ENCODE measurements at places on chromosomes 7 and 10.

GRCh38 chr7:67690700-67691099, 694.1 kb downstream of the TYW1 start:
- DNase-seq = no peak

DNA sequence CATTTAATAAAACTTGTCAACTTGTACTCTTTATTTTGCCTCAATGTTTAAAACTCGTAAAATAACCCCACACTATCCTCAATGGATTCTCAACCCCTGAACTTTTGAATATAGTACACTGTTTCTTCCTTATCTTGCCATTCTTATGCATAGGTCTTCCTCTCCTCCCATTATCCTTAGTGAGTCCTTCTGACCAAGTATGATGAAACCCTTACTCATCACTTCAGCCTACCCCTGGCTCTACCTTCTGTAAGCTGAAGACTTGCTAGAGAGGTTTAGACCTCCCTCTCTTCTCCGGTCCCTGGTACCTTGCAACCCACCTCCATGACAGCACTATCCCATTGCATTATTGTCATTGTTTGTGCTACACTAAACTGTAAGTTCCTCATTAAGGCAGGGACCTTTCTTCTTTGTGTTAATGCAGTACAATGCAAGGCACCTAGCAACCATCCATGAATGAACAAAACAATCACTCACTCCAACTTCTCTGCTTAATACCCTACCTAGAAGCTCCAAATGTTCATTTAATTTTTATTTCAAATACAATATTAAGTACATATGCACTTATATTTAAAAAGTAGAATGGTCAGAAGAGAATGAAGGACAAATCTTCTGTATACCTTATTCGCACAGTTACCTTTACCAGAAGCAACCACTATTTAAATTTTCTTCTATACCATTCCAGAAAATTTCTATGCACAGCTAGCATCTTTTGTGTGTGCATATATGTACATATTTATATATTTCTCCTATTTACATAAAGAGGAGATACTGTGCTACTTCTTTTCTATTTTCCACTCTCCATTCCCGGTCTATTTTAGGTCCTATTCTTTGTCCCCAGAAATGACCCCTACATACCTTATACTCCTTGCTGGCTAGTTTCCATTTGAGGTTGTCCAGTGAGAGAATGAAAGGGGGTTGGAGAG, 77.5 kb downstream of the SLC16A9 start:
- no peak for DNase-seq

- no peak for DNase-seq
Observed at GRCh38 chr10:91864744-91865143, 44.5 kb downstream of the FGFBP3 start.

DNA sequence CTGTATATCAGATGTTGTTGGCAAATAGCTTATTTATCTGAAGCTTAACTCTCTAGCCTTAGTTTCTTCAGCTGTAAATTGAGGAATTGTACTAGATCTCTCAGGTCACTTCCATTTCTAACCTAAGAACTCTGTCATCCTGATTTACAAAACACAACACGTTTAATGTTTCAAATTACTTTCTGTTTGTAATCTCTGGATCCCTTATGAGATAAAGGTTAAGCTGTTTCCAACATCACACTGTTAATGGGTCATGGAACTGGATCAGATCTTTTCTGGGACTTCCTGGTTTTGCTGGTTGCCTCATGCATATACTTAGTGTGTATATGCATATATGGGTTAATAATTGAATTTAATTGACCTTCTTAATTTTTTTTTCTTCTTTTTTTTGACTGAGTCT, 9.9 kb downstream of the SAMD8 start:
- no peak for DNase-seq

DNA sequence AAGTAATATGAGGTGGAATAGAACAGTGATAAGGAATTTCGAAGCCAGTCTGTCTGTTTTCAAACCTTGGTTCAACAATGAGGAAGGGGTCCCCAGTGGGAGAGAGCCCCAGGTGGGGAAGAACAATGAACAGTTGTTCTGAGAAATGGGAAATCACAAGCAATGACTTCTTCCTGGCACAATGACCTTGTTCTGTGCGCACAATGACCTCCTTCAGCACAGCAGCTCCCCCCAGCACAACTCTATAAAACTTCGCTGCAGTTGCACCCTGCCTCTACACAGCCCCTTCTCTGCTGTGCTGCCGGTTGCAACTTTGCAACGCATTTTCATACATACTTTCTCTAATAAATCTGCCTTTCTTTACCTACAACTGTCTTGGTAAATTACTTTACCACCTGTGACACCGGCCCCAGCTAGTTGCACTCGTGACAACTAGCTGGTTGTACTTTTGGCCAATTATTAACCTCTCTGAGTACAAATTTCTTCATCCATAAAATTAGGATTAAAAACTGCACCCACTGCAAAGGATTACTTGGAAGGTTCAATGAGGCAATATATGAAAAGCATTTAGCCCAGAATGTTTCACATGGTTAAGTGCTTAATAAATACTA, 40.5 kb downstream of the ASB4 start:
- DNase-seq = no peak

GRCh38 chr10:34420795-34421194, 394.3 kb downstream of the PARD3 start:
- no peak for DNase-seq

- no peak for DNase-seq
Observed at GRCh38 chr10:123720536-123720935, 54.4 kb downstream of the GPR26 start.

GRCh38 chr7:67542916-67543315, 546.3 kb downstream of the TYW1 start:
- no peak for DNase-seq

- DNase-seq = no peak
Observed at GRCh38 chr7:22138886-22139285, 193.2 kb upstream of the CDCA7L start.

GRCh38 chr7:139494835-139495579, 11.5 kb upstream of the KLRG2 start:
- DNase-seq = no peak

DNA sequence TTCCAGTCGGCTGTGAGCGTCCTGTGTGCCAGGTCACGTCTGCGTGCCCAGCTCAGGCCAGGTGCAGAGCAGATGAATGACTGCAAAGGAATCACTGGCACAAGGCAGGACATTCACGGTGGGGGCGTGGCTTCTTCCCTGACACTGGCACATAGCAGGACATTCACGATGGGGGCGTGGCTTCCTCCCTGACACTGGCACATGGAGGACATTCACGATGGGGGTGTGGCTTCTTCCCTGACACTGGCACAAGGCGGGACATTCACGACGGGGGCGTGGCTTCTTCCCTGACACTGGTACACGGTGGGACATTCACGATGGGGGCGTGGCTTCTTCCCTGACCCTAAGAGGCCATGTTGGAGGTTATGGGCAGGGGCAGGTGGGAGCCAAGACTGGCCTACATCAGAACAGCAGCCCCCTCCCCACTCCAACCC, 64.3 kb downstream of the MYL10 start:
- DNase-seq = no peak

DNA sequence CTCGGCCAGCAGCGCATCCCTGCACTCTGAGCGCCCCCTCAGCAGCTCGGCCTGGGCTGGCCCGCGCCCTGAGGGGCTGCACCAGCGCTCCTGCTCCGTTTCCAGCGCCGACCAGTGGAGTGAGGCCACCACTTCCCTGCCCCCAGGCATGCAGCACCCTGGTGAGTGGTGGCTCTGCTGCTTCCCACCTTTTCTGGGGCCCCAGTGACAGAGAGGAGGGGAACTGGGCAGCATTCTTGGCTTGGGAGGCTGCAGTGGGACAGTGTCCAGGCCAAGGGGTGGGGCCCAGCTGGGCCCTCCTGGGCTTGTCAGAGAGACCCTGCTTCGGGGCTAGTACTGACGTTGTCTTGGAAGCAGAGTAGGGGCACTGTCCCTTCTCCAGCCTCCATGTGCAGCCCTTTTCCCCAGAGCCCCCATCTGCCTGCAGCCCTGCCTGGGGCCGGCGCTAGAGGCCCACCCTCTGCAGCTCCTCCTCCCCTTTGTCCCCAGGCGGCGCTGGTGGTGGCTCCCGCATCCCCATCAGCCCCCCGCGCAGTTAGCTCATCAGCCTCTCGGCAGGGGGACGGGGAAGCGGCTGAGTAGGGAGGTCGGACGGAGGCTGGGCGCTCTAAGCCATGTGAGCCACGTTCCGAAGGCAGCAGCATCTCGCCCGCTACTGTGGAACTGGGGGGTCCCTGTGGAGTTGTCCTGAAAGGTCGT, 29.2 kb downstream of the GBX1 start:
- DNase-seq = no peak

- no peak for DNase-seq
Observed at GRCh38 chr10:119278126-119278709, 70.8 kb downstream of the GRK5 start.

DNA sequence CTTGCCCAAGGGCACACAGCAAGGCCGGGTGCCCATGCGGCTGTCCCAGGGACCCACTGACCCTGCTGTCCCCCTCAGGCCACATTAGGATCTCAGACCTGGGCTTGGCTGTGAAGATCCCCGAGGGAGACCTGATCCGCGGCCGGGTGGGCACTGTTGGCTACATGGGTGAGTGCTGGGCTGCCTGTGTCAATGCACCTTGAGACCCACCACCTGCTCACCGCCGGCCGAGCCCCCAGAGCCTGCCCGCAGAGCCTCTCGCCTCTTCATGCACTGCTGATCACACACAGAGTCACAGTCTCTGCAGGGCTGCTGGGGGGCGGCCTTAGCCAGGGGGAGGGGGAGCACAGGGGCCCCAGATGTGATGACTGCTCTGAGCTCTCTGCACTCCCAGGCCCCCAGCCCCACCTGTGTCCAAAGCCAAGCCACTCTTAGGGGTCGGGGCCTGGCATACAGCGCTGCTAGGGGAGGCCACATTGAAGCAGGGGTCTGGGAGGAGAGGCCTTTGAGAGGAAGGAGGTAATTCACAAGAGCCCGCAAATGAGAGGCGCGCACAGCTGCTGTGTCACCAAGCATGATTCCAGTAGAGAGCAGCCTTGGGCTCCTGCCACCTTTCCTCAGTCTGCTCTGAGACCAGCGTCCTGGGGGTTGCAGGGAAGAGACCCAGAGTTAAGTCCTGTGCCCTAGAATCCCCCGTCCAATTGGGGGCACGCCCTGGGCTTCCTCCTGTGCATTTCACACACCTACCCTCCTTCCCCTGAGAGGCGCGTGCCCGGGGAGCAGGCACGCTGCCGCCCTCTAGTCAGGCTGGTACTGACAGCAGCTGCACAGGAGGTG, 100.4 kb downstream of the RGS10 start:
- DNase-seq = no peak

DNA sequence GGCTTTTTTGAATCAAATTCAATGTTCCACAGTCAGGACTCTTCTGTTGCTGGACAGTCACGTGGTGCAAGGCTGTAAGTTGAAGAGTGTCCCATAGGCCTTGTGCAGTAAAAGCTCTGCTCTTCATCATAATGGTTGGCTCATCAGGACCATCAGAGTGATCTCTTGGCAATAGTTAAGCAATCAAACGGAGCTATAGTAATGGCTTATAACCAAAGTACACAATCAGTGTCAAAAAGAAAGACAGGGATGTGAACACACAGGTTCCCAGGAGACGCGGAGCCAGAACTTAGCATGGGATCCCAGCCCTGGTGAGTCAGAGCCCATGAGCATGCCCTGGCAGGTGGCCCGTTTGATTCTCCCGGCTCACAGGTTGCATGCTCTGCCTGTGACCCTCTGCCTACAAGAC, 10.8 kb upstream of the GPNMB start:
- peak; percentile 68 for DNase-seq

DNA sequence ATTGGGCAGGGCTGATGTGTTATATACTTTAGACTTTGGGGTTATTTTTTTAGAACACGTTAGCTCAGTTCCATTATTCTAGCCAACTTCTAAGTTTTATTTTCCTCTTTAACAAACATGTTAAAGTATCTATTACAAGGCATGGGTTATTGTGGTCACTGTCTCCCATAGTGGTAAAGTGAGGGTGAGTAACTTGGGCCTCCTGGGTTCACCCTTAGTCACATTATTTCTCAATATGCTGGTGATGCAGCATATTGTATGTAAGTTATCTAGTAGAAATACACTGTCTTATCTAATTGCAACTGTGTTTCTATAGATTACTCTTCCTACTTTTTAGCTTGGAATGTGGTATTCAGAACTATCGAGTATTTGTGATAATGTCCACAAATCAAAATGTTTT, 65.9 kb downstream of the BBS9 start:
- peak; percentile 77 for DNase-seq

- no peak for DNase-seq
Observed at GRCh38 chr10:79552143-79552542, 8.1 kb downstream of the SFTPA2 start.

DNA sequence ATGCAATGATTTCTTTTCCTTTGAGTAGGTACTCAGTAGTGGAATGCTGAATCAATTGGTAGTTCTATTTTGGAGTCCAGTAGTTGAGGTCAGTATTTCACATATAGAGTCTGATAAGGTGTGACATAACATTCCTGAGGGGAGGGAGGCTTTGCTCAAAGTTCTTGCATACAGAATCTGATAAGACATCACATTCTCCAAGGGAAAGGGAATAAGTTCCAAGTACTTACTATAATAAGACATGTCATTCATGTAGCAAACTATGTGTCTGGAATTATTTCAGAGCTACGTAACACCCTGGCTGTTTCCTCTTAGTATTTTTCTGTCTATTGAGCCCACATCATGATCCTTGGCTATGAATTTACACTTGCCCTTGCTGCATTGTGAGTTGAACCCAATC, 74.3 kb upstream of the POM121L12 start:
- DNase-seq = no peak

- no peak for DNase-seq
Observed at GRCh38 chr10:70593513-70593890, 9.0 kb downstream of the PRF1 start.

DNA sequence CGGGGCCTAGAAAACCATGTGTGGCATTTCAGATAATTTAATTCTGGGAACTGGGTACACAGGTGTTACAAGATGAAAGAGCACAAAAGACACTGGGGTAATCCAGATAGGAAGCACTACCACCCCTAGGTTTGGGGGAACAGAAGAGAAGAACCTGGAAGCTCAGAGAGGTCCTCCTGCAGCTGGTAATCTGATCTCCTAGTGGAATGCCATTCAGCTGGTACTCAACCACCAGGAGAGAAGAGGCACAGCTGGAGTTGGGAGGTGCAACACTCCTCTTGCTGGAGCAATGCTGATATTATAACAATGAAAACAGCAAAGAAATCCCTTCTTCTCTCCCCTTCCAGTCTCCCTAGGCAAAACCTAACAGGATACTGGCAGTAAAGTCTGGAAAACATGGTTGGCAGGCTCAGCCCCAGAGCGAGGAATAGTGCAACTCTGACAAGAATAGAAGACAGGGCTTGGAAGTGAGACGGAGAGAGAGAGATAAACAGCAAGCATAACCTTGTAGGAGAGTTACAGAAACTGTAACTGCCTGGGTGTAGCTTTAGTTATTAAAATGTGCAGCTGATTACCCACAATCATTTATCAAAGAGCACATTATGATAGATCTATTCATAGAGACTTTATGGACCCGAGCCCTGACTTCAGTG, 35.0 kb downstream of the NRF1 start:
- no peak for DNase-seq

GRCh38 chr10:4453276-4453675, 372.7 kb upstream of the AKR1E2 start:
- no peak for DNase-seq

Measured in fibroblast of the aortic adventitia (primary cell).